Stimulated activated CD4-positive, alpha-beta T cell treated with anti-CD3 and anti-CD28 coated beads, Interleukin-1b, Interleukin-23, amount 100 ng/mL, for 1 hour (primary cell): ENCODE measurements at places on chromosomes 3 and 15.

GRCh38 chr3:13433912-13434311 is 13.8 kb upstream of the NUP210 start:
- DNase-seq = no peak

- no peak for DNase-seq
Measured at GRCh38 chr15:66783314-66783713, 81.3 kb downstream of the SMAD6 start.

DNA sequence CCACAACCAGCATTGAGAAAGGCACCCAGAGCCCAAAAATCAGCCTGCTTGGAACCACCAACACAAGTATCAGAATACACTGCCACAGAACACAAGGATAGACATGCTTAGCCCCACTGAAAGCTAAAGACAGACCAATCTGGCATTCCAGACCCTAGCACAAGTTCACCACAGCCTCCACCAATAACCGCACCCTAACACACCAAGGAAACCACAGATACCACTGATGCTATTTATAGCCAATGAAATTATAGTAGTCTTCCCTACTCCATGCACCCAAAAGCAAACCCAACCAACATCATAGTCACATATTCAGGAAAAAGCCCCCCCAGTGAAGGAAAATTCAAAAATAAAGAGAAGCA is 83.9 kb upstream of the STT3B start:
- DNase-seq = no peak

DNA sequence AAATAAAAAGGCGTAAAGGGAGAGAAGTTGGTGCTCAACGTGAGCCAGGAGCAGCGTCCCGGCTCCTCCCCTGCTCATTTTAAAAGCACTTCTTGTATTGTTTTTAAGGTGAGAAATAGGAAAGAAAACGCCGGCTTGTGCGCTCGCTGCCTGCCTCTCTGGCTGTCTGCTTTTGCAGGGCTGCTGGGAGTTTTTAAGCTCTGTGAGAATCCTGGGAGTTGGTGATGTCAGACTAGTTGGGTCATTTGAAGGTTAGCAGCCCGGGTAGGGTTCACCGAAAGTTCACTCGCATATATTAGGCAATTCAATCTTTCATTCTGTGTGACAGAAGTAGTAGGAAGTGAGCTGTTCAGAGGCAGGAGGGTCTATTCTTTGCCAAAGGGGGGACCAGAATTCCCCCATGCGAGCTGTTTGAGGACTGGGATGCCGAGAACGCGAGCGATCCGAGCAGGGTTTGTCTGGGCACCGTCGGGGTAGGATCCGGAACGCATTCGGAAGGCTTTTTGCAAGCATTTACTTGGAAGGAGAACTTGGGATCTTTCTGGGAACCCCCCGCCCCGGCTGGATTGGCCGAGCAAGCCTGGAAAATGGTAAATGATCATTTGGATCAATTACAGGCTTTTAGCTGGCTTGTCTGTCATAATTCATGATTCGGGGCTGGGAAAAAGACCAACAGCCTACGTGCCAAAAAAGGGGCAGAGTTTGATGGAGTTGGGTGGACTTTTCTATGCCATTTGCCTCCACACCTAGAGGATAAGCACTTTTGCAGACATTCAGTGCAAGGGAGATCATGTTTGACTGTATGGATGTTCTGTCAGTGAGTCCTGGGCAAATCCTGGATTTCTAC is at the start of gene RARB:
TSS of gene RARB (plus strand) at position 322 of the 847 bp plus-strand sequence. CDS start at position 791, 469 bp downstream.
- no peak for DNase-seq

DNA sequence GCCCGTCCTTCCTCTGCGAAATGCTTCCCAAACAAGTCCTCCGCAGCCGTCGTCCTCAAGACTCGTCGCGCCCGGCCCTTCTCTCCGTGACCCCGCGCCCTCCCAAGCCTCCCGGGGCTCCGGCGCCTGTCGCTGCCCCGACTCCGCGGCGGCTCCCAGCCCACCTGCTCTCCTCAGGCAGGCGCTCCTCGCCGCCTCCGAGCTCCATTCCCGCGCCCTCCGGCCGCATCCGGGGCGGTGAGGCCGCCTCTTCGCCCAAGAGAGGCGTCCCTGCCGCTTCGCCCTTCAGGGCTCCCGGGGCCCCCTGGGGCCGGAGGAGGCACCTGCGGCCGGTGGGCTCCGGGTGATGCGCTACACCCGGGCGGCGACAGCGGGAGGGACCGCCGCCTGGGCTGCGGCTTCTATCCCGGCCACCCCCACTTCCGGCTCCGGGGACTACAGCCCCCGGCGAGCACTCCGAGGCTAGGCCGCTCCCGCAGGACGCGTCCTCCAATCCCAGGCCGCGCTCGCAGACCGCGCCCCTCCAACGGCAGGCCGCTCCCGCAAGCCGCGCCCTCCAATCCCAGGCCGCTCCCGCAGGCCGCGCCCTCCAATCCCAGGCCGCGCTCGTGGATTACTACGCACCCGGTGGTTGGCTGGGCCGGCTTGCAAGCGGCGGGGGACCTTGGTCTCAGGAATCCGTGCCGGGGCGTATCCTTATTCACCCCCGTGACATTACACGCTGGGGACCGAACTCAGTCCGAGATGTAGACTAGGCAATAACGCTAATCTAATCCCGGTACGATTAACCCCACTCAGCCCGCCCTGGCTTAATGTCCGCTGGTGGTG is at the start of gene RUBCN:
TSS of gene RUBCN (minus strand) at position 414 of the 828 bp plus-strand sequence. CDS start at position 229, 185 bp downstream.
- DNase-seq = peak; percentile 75

GRCh38 chr15:70955151-70955550 is 62.5 kb downstream of the LRRC49 start:
- no peak for DNase-seq

DNA sequence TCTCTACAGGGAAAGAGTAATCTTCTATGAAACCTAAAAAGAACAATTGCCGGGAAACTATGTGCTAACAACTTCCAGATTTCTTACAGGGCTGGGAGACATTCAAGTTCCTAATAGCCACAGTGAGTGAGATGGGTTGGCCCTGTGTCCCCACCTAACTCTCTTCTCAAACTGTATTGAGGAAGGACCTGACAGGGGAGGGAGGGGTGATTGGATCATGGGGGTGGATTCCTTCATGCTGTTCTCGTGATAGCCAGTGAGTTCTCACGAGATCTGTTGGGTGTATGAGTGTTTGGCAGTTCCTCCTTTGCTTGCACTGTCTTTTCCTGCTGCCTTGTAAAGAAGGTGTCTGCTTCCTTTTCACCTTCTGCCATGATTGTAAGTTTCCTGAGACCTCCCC is 958.7 kb downstream of the AGBL1 start:
- DNase-seq = no peak

DNA sequence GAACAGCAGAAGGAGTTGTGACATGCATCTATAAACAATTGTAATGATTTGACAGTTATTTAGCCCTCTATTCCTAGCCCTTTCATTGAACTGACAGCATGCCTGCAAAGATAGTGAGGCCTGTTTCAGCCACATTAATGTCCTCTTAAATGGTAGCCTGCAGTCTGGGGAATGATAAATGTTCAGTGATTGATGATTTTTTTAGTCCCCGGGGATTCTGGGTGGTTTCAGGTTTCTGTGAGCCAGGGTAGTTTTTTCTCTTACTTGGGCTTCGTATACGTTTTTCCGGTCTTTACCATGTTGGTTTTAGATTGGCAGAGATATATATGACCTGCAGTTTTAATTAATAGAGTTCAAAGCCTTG is 172.0 kb downstream of the TCF12 start:
- no peak for DNase-seq

GRCh38 chr3:117278424-117279190 is 569.0 kb downstream of the TUSC7 start:
- DNase-seq = no peak

DNA sequence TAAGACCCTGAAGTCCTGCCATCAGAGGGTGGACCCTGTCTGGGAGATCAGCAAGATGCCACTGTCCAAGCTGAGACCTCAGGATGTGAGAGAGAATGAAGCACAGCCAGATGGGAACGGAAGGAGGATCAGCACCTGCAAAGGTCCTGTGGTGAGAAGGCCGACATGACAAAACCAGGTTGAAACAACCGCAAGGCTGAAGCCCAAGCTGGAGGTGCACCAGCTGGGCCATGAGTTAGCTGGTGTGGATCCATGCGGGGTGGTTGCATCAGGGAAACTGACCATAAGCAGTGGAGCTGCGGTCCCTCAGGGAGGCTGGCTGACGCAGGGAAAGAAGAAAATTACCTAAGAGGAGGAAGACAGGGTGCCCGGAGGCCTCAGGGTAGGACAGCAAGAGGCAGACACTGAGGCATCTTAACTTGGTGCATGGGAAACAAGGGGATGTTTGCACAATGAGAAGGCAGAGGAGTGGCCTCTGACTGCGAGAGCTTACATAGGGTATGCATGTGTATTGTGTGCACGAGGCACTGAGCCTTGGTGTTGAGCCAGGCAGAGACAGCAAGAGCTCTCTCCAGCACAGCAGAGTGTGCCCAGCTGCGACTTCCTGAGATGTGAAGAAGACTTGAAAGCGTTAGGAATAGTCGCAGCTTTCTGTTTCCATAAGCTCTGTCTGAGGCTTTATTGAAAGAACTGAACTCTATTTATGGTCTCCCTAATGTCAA is 497.7 kb downstream of the OCA2 start:
- no peak for DNase-seq

GRCh38 chr15:96893159-96893906 is 562.8 kb downstream of the NR2F2 start:
- no peak for DNase-seq

DNA sequence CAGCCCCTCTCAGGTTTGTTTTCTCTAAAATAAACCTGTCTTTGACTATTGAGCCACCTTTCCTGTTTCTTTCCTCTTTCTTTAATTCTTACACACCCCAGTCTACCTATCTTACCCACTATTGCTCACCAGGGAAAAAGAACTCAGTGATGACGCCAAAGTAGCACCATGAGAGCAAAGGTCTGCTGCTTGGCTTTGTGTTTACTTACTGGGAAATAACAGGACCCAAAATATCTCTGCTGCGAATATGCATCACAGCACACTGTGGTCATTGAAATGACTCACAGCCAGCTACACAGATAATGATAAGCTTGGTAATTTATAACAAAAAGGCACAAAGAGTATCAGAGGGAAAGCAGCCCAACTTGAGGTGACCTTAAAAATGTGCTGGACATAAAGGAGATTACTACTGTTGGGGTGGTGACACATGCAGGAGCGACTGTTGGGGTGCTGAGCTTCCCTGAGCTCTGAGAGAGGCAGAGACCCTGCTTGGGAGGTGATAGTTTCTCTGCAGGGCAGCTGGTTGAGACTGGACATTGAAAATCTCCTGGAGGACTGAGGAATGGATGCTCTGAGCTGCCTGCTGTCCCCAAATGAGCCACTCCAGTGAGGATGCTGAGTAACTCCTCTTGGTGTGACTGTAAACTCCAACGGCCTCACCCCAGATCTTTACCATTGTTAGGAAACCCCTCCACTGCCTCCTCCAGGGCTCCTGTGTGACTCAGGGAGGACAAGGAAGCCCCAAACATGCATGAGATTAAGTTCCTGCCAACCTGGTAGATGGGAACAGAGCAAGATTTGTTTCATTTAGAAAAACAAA is 14.5 kb downstream of the EFCAB12 start:
- DNase-seq = no peak

DNA sequence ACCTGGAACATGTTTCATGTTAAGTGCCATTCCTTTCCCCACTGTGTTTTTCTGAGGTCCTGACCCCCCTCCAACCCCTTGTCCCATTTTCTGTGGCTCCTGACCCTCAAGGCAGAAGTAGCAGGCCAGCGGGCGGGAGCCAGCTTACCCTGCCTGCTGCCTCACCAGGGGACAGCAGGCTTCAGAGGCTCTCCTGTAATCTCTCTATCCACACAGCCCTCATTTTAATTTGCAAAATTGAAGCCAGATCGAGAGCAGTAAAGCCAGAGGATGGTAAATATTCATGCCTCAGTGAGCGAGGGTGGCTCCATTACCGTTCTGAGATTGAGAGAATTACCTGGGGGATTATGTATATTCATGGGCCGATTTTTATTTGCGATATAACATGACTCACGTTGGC is 147.6 kb downstream of the DNAJB8 start:
- DNase-seq = no peak

GRCh38 chr3:152193673-152194267 is 75.0 kb upstream of the MBNL1 start:
- no peak for DNase-seq

DNA sequence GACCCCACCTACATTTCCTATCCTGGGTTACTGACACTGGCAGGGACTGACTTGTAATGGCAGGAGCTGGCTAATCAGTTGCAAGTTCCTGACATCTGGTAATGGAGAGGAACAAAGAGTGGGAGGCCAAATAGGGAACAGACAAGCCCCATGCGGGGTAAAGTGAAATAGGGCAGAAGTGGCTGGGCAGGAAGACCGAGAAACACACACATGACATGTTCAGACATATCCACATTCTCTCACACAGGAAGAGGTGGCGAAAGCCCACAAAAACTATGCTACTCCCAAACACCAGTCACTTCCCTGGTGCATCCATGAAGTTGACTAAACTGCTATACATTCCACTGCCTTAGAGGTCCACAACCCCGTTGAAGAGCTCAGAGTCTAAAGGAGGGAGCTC is 394.1 kb upstream of the TBL1XR1 start:
- no peak for DNase-seq

DNA sequence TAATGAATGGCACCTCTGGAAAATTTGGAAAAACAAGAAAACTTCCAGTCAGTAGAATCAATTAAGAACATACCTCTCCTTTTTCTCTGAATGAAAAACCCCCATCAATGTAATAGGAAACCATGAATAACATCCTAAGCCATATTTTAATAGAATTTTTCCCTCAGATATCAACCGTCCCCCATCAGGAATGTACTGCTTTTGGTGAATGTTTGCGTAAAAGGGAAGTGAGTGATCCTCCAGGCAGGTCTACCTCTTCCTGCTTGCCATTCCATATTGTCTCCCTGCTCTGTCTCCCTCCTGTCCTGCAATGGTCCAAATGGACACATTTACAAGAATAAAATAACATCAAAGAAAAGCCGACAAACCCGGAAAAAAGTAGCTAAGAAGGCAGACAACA is 30.8 kb downstream of the LAMP3 start:
- no peak for DNase-seq

- DNase-seq = no peak
Measured at GRCh38 chr3:193962986-193963685, 172.8 kb upstream of the HES1 start.

DNA sequence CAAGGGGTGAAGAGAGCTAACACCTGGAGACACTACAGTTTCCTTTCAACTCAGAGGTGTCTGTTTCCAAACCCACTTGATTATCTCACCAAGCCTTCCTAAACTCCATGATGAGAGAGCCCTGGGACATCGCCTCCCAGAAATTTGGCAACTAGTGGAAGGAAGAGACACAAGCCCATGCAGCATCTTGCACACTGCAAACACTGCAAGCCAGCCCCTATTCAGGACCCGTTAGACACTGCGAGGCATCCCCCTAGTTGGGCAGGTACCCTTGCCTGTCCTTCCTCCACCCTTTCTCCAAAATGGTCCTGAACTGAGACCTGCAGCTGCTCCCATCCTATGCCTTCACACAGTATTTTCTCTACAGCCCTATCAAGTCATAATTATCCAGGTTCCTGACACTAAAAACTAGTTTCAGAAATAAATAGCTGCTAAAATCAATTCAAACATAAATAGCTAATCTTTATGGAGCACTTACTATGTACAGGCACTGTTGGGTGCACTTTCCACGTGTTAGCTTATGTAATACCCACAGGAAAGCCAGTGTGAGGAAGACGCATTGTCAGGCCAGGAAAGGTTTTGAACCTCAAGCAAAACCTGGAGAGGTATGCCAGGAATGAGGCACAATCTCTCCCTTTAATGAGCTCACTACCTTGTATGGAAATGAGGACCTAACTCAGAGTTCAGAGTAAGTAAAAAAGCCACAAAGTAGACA is 2.8 kb downstream of the MAGI1 start:
- DNase-seq = no peak

- no peak for DNase-seq
Measured at GRCh38 chr3:11907667-11908660, 61.3 kb upstream of the TAMM41 start.
